ENCODE measurements at places on chromosomes 7 and 10.

GRCh38 chr10:126593968-126594701 is 76.4 kb downstream of the C10orf90 start:
- DNase-seq, result no peak

- DNase-seq, result no peak
Observed at GRCh38 chr7:44154703-44155102, 13.6 kb upstream of the MYL7 start.

DNA sequence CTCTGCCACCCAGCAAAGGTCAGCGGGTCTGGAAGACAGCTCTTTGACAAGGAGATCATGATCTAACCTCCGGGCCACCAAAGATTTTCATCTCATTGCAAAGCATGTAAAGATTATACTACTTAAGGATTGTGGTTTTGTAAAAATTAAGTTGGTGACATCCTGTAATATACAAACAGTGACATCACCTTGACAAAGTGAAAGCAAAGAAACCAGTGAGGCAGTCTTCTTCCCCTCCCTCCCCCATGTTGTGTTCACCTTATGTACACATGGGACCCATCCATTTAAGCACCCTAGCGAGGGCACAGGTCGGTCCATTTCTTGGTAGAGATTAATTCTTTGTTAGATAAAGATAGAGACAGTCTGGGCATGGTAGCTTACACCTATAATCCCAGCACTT is 3.9 kb downstream of the MDH2 start:
- no peak for DNase-seq

- DNase-seq, result no peak
Observed at GRCh38 chr10:43452356-43452914, 15.5 kb downstream of the ZNF487 start.

DNA sequence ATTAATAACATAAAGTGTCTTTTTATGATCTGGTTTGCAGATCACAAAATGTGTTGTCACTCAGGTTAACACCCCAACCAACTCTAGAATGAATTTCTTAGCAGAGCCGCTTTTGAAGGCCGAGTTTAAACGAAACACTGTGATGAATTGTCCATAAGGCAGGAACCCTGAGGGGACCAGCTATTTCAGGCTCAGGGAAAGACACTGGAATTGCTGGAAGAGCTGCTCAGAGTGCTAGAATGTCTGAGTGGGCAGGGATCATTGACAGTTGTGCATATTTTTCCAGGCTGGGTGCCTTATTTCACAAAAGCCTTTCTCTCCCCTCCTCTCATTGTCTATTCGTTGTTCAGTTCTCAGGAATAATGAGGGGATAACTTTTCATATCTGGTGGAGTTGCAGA is 68.7 kb upstream of the PRKG1 start:
- no peak for DNase-seq

DNA sequence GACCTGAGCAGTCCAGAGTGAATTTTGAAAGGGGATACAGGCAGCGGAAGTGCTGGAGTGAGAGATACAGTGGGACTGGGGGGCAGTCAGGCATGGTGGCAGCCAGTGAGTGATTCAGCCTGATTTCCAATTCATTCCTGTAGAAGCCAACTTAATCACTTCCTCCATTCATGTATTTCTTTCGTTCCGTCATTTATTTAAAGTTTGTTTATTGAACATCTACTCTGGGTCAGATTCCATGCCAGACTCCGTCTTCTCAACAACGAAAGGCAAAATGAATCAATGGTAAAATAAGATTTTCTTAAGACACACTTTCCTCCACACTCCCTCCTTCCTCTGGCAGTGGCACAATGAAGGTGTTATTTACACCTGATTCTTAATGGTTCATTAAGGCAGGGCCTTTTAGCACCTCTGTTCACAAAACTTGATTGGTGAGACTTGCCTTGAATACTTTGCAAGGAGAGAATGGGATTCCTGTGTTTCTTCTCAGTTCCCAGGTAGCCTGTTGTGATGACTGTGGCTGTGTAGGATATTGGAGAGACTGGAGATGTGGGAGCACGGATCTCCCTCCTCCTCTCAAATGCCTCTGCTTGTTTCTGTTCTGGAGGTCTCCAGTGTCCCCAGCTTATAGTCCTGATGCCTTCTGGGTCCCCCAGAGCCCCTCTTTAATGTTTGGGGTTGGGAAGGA is 27.9 kb downstream of the ADCYAP1R1 start:
- DNase-seq, result no peak

DNA sequence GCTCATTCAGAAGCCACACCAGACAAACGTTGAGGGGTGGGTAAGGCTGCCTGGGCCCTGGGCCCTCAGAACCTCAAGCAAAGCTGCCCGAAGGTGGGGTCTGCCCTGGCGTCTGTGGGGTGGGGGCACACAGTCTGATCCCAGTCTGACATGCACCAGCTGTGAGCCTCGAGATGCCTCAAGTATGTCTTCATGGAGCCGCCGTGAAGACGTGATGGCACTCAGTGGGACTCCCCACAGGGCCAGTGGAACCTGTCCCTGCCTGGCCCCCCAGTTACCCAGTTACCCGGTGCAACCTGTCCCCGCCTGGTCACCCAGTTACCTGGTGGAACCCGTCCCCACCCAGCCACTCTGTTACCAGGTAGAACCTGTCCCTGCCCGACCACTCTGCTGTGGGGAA is 351.2 kb downstream of the PTPRN2 start:
- DNase-seq, result no peak

GRCh38 chr10:21529032-21529910 is 3.8 kb upstream of the SKIDA1 start:
- no peak for DNase-seq

GRCh38 chr7:105055621-105056020 is 41.6 kb downstream of the KMT2E start:
- DNase-seq, result no peak

- DNase-seq, result no peak
Observed at GRCh38 chr10:125269716-125270115, 109.4 kb upstream of the CTBP2 start.

- no peak for DNase-seq
Observed at GRCh38 chr7:128672927-128673517, 930 bp downstream of the GARIN1A start.

DNA sequence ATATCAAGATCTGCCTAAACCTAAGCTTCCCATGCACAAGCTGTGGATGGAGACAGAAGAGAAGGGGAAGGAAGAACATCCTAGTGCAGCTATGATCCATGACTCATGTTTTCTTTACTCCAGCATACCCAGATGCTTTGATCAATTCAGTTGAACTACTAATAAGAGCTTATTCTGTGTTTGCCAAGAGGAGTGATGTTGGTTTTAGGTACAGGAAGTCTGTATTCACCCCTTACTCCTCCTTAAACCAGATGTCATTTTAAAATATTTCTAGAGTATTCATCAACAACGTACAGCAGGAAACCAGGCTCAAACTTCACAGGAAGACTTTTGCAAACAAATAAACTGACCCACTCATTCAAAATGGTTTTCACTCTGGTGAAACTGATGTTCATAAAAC is 29.2 kb downstream of the PANK1 start:
- no peak for DNase-seq

GRCh38 chr10:113381416-113381815 is 171.4 kb upstream of the HABP2 start:
- no peak for DNase-seq

GRCh38 chr10:7857262-7857661 is 39.0 kb downstream of the TAF3 start:
- no peak for DNase-seq

- DNase-seq, result no peak
Observed at GRCh38 chr10:95501203-95502094, 59.7 kb downstream of the SORBS1 start.

DNA sequence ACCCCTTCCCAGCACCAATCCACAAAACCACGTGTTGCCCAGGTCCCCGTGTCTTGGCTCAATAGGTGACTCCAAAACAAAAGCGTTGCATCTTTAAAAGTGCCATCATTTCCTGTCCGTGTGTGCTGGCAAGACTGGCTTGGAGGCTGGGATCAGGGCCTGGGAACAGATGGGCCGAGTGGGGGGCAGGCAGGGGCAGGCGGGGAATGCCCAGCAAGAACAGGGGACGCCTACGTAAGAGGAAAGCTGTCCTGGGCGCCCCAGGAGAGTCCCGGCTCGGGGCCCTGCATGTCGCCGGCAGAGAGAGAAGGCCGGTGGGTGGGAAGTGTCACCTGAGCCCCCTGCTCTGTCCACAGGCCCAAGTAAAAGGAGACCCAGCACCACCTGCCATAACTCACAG is 86.5 kb downstream of the PAXIP1 start:
- DNase-seq, result no peak

DNA sequence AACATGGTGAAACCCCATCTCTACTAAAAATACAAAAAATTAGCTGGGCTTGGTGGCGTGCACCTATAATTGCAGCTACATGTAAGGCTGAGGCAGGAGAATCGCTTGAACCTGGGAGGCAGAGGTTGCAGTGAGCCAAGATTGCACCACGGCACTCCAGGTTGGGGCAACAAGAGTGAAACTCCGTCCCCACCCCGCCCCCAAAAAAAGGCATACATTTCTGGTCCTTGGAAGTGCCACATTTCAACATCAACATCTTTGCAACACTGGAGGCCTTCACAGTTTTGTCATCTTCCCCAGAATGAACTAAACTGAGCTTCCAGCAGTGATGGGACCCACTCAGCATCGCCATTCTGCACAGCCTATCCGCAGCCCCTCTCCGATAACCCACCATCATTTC is 36.6 kb downstream of the FAM53B start:
- no peak for DNase-seq

- DNase-seq, result no peak
Observed at GRCh38 chr10:109328001-109328400, 595.3 kb downstream of the XPNPEP1 start.

DNA sequence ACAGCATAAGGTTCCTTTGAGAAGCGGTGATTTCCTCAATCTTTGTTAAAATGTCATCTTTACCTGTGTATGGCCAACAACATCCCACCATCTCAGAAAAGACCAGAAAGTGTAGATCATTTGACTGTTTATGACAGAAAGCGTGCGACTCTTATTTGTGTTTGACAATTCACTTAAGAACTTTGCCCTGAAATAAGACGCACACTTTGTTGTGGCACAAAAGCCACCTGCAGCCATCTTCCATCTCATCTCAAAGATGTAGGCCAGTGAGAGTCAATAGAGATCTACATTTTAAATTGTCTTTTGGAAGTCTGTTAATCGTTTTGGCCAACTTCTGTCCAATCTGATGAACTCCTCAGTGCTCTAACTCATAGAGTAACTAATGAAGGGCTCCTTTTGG is 114.0 kb downstream of the CALN1 start:
- no peak for DNase-seq

DNA sequence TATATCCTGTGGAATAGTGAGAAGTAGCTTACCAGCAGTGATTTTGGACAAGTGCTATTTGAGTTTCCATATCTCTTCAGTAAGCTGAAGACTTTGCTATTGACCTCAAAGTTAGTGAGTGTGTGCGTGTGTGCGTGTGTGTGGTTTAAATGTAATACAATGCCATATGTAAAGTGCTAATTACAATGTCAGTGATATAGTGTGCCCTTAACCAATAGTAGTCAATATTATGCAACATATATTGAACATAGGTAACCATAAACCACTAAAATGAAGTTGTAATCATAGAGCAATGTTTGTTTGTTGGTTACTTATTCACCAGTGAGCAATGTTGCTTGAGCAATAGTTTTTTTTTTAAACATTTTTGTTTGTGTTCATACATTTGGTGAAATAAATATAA is 309.4 kb downstream of the NXPH1 start:
- DNase-seq, result no peak

DNA sequence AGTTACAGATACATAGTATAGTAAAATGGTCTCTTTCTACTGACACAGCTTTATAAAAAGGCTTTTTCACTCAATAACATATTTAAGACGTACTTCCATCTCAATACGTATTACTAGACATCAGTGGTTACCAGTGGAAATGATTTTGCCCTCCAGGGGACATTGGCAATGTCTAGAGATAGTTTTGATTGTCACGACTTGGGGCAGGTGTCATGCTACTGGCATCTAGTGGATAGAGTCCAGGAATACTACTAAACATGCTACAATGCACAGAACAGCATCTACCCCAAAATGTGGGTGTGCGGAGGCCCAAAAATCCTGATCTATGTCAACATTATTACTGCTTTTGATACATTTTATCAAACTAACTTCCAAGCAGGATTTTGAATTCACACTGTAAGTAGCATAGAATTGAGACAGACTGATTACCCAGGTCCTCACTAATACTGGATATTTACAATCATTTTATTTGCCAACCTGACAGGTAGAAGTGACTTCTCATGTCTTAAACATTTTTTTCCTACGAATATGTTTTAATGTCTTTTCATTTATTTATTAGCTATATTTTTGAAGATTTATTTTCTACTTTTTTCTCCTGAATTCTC is 53.8 kb downstream of the HGF start:
- DNase-seq, result no peak

DNA sequence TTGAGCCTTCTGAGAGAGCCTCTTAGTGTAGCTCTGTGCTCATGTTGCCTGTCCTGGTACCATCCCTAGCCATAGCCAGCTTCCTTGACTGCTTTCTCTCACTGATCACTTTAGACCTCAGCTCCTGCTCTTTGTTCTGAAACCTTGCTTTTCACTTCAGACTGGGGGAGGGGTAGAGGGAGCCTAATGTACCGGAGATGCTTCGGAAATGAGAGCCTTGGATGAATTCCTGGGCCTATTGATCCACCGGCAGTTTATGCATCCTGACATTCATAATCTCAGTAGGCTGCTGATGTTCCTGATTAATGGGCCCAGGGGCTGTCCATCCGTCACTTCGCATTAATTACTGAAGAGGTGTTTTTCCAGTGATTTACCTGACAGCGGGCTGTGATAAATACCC is 38.8 kb downstream of the R3HCC1L start:
- DNase-seq, result no peak

DNA sequence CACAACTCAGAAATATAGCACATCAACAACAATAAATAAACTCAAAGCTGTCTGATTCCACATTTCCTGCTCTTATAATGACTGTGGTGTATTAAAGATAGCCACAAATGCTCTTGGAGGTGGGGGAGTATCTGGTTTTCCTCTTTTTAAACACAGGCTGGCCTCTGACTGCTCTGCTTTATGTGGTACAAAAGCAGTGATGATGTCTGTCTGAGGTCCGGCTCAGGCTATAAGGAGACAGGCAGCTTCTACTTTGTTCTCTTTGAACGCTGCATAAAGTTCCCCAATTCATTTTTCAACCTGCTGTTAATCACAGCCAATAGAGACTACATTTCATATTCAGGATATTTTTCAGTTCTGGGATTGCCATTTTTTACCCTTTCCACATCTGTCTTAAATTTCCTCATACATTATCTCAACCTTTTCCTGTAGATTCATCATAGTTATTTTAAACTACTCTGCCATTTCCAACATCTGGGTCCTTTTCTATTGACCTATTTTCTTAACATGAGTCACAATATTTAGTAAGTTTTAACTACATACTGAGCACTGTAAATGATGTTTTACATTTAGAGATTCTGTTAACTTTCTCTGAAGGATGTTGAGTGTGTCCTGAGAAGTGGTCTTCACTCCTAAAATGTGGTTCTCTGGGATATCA is 64.9 kb downstream of the CRPPA start:
- no peak for DNase-seq

DNA sequence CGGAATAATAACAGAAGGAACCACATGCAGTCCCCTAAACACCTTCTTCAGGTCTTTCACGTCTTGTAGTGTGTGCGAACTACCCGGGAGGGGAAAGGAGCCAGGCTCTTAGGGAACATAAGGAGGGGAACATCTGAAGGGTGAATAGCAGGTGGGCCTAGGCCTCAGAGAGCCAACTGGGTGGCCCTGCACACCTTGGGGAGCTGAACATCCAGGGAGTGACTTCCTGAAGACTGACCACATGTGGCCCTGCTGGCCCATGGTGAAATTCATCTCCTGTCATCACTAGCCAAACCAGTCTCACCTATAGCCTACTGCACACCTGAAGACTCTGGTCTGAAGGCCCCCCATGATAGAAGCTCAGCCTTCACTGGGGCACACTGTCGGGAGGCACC is 5.6 kb downstream of the CALML3 start:
- DNase-seq, result no peak

All from NCI-H1436 (cell line).